ENCODE measurements at places on chromosomes 12 and 14.
A peak's percentile ranks its signal among the peaks of the same experiment; 100 is the strongest.

- no peak for DNase-seq
Observed at GRCh38 chr14:66824251-66824650, 316.3 kb downstream of the GPHN start.

GRCh38 chr12:42903736-42904135 is 314.2 kb upstream of the PRICKLE1 start:
- no peak for DNase-seq

DNA sequence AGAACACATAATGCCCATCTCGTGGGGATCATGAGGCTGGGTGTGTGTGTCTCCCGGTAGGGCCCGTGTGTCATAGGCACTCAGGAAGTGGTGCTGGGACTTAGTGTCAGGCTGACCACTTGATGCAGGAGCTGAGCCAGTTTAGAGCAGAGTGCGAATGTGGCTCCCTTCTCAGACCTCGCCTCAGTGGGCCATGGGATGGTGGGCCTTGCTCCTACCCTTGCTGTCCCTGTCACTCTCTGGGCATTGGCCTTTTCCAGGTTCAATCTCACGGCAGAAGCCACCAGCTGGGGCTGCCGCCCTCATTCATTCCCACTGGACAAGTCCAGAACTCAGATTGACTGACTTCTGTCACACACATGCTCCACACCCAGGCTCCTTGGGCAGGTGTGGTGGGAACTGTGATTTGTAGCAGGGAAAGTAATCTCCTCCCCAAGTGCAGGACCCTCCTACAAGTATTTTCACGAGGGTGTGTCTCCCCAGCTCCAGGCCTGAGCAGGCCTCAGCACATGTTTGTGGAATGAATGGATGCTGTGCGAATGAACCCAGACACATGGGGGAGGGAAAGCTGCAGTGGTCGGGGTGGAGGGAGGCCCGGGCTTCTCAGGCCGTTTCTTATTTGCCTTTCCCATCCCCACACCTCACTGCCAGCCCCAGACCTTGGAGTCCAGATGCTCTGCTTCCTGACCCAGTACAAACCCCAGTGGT is 54.9 kb downstream of the BEGAIN start:
- DNase-seq = no peak

DNA sequence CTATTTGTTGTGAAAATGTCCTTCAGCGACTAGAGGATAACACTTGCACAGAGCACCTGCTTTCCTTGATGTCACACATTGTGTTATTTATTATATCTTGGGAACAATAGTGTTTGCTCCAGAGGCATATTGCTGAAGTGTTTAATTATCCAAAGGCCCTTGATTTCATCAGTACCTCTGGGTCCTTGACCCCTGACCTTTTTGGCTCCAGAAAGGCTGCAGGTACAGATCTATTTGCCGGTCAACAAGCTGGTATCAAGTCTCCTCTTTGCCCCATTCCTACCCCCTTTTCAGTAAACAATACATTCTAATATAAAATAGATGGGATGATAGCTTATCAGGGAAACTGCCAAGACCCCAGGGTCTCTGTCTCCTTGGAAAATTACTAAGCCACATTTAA is 206.8 kb downstream of the DACT1 start:
- DNase-seq = no peak

DNA sequence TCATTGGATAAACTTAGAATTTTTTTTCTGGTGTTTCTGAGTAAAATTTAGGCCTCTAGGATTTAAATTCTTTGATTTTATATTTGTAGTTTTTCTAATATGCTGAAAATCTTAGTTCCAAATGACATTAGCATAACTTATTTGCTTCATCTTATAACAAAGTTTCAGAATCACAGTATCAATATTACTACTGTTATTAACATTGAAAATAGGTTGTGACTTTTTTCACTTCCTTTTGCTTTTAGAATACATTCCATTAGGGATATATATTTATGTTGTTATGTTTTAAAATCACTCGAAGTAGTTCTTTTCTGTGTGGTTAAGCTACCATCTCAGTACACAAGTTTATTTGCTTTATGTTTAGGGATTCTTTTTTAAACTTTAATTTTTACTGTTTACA is 12.8 kb downstream of the RAB3IP start:
- no peak for DNase-seq

DNA sequence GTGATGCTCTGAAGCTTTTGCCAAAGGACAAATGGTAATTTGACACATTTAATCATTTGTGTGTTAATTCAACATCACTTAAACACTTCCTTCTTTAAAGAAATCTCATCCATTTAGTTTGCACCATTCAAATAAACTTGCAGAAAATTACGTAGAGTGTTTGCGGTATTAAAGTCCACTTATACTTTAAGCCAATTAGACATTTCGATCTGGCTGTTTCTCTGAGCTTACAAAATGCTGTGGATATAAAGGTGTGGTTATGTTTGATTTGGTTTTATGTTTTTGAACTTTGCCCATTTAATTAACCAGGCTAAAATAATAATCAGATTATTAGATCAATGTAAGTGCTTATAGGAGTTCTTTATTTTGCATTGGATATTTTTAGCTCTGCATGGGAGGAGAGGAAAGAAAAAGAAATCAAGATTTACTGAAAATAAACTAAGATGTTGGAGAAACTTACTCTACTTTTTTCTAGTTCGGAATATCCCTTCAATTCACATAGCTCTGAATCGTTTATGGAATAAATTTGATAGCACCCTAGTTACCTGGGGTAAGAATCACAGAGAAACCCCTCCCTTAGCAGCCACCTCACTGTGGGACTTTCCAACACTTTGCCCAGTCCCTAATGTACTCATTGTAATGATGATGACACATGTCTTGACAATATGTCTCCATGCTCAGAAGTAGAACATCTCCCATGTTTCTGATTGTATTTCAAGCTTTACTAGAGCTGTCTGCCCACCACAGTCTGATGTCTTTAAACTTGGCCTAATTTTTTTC is 268.0 kb downstream of the BTG1 start:
- DNase-seq = no peak

GRCh38 chr12:24997970-24998582 is 49.2 kb upstream of the BCAT1 start:
- peak; percentile 62 for DNase-seq

Data from cardiac muscle cell (in vitro differentiated cells and primary cell).